ENCODE measurements at places on chromosomes 16 and 17. TPM values are rescaled to one million over a fixed set of nuclear protein-coding genes. Genes with fewer than 3 reads are reported as not detected.

Gene PLCD3
- total RNA-seq = 216 TPM

Gene WNK4
- 1.8 TPM for total RNA-seq

Gene VAT1L
- total RNA-seq = 0.01 TPM

Gene RGS9
- 7.1 TPM for total RNA-seq

Gene RMI2
- total RNA-seq = 32.2 TPM

Gene PLLP
- total RNA-seq = 1.7 TPM

Gene PRR35
- total RNA-seq = 0.20 TPM

Gene TRIM47
- 184 TPM for total RNA-seq

Gene ASB16
- not detected for total RNA-seq

Gene CARD14
- 0.26 TPM for total RNA-seq

Gene LPO
- not detected for total RNA-seq

Gene ELMO3
- total RNA-seq = 0.81 TPM

Gene LITAFD
- total RNA-seq = not detected

Gene OTOP2
- total RNA-seq = 0.06 TPM

Gene ODAD4
- 1.1 TPM for total RNA-seq

Gene CLCN7
- total RNA-seq = 86.1 TPM

Gene MED13
- 20.4 TPM for total RNA-seq

Gene SLC9A5
- 1.7 TPM for total RNA-seq

Gene KRT17
- 1.2 TPM for total RNA-seq

Gene EPN3
- 0.16 TPM for total RNA-seq

Gene GNAO1
- total RNA-seq = 0.31 TPM

Data from A549 treated with CpdA at 1 μM for 4 hours (cell line).